Articular chondrocyte of knee joint (primary cell): ENCODE measurements at places on chromosomes 1 and 21. TPM values are rescaled to one million over a fixed set of nuclear protein-coding genes. Genes with fewer than 3 reads are reported as not detected.

OLIG2 gene
- not detected in 2 replicates for total RNA-seq

KANK4 gene
- not detected in 2 replicates for total RNA-seq

ZNF669 gene
- 9.1 and 10.6 TPM in 2 replicates for total RNA-seq

EFNA1 gene
- total RNA-seq, result 1.9 and 5.2 TPM in 2 replicates

PODN gene
- total RNA-seq, result 24.4 and 61.0 TPM in 2 replicates

NPHS2 gene
- total RNA-seq, result not detected in 2 replicates

ELF3 gene
- total RNA-seq, result 0.13 and 0.32 TPM in 2 replicates

INSRR gene
- total RNA-seq, result under 0.01 TPM in 1 of 2 replicates, not detected in the other

SCCPDH gene
- 80.0 and 101 TPM in 2 replicates for total RNA-seq

PTGFR gene
- total RNA-seq, result 82.3 and 101 TPM in 2 replicates

CGN gene
- not detected in 2 replicates for total RNA-seq
